NCI-H1417 (cell line): ENCODE measurements at places on chromosomes 2 and 18.

DNA sequence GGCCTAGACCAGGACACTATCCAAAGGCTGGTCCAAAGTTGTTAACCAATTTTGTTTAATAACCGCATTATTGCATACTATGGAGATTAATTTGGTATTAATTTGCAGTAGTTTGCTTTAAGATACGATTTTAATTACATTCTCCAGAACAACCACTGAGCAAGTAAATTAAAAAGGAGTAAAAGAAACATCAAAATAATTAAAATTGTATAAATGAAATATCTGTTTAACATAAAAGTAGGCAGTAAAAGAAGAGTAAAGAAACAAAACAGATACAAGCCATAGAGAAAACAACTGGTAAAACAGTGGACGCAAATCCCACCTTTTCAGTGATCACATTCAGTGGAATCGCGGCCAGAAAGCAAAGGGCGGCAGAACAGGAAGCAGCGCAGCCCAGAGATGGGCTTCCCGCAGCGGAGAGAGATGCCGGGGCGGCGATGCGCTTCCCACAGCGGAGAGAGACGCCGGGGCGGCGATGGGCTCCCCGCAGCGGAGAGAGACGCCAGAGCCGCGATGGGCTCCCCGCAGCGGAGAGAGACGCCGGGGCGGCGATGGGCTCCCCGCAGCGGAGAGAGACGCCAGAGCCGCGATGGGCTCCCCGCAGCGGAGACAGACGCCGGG, 176.8 kb downstream of the RTP5 start:
- no peak for DNase-seq

DNA sequence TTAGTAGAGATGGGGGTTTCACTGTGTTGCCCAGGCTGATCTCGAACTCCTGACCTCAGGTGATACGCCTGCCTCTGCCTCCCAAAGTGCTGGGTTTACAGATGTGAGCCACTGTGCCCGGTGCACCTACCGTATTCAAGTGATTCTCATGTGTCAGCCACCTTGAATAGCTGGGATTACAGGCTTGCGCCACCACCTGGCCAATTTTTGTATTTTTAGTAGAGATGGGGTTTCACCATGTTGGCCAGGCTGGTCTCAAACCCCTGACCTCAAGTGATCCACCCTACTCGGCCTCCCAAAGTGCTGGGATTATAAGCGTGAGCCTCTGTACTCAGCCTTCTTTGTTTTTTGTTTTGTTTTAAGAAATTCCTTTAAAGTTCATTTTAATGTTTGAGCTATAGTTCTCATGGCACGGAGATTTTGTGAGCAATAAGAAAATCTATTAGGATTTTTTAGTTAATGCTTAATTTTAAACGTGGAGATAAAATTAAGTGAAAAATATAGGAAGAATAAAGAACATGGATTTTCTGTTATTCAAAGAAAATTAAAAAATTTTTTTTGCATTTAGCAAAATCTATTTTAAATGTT, 242.6 kb downstream of the PHLPP1 start:
- DNase-seq: peak; percentile 42

GRCh38 chr18:8773980-8774379, 68.6 kb downstream of the MTCL1 start:
- DNase-seq: no peak

- no peak for DNase-seq
Measured at GRCh38 chr18:63454497-63454896, 22.3 kb upstream of the SERPINB5 start.

- no peak for DNase-seq
Measured at GRCh38 chr18:31634331-31634713, 42.6 kb downstream of the TTR start.

- no peak for DNase-seq
Measured at GRCh38 chr18:59488899-59489298, 129.8 kb upstream of the LMAN1 start.

DNA sequence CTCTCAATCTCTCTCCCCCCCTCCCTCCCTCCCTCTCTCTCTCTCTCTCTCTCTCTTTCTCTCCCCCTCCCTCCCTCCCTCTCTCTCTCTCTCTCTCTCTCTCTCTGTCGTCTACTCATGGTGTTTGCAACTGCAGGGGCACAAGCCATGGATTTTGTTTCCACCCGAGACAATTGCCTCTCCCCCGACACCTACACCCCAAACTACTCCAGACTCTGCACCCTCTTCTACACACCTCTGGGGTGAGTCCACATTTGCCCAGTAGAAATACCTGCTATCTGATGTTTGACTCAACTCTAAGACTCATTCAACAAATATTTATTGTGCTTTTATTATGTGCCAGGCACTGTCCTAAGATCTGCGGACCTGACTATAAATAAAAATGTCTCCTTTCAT, 93.7 kb downstream of the TMEM17 start:
- no peak for DNase-seq

DNA sequence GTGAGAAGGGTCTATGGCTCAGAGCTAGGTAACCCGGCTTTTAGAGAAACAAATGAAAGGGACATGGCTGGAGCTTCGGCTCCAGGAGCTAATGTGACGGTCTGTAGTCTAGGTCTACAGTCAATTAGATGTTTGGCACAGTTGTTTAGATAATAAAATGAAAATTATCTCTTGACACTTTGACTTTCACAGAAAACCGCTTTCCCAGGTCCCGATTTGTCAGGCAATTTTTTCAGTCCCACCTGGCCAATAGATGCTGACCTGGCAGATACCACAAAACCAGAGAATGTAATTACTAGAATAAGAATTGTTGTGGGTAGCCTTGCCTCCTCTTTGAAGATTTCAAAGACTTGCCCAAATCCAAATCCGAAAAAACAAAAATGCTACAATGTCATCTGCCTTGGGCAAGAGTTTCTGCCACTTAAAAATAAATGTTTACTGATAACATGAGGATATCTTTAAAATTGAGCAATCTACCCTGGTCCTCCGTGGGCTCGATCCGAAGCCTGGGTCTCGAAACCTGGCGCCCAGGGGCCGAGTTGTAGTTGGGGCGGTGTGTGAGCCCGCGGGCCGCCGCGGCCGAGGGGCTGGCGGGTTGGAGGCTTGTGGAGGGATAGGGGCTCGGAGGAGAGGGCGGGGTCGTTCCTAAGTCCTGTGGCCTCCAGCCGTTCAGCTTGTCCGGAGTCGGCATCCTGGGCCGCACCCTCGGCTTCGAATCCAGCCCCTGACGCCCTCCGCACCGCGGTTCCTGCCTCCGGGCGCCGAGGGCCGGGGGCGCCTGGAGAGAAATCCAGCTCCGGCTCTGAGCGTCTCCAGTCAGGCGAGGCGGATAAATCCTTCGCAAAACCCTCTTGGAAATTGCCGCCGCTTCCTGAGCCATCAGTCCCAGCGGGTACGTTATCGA, 2.3 kb downstream of the EMX1 start:
- DNase-seq: no peak

GRCh38 chr18:80213182-80213581, 34.1 kb downstream of the PARD6G start:
- no peak for DNase-seq

GRCh38 chr2:197626965-197627625, 48.3 kb downstream of the RFTN2 start:
- DNase-seq: no peak

DNA sequence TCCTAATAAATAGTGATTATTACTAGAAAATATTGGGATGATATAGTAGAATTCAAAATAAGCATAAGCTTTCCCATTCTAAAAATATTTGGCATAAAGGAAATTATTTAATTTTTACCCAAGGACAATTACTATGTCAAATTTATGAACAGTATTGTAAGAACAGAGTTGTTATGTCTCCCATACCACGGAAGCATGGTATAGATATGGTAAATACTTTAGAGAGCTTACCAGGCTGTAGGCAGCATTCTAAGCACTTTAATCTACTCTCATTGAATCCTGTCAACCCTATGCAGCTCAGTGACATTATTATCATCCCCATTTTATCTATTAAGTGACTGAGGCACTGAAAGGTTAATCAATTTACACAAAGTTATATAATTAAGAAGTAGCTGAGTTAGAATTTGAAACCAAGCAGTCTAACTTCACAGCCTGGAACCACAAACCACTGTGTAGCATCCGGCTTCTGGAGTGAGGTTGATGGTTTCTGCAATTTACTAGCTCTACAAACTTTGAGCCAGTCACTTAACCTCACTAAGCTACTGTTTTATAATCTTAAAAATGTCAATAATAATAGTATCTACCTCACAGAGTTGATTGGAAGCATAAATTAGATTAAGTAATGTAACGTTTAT, 323.7 kb downstream of the ARHGAP15 start:
- no peak for DNase-seq

DNA sequence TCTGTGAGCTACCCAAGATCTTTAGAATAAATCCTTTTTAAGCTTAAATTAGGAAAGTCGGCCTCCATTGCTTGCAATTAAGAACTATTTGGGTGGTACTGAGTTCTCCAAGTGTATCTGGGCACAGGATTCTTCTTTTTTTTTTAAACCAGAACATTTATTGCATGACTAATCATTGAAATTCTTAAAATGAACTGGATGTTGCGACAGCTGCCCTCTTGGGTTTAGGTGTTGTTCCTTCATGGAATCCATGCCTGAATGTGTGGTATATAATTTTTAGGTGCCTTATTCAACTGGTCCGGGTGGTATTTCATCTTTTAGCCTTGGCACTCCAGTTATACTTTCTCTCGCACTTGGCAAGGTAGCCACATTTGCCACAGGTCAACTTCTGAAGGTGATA, 14.5 kb upstream of the KCNK3 start:
- no peak for DNase-seq

DNA sequence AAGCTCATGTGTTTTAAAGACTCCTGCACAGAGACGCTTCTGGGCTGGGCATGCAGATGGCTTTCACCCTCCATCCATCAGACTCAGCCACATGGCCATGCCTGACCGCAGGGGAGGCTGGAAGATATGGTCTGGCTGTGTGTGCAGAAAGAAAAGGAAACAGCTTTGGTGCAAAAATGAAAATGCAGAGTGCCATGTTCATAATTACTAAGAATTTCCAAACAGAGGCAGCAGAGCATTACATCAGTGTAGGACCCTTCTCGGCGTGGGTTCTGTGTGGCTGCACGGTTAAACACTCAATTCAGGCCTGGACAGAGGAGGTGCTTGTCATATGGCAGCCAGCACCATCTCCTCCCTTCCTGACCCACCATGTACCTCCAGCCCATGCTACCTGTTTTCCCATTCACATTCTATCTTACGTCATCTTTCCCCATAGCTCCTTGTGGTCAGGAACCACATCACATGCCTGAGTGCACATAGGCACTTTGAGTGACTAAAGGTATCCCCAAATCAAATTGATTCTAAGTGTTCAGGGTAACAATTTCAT, 200.3 kb upstream of the ID2 start:
- no peak for DNase-seq

- peak; percentile 87 for DNase-seq
Measured at GRCh38 chr2:53450923-53451322, 316.7 kb upstream of the CHAC2 start.

DNA sequence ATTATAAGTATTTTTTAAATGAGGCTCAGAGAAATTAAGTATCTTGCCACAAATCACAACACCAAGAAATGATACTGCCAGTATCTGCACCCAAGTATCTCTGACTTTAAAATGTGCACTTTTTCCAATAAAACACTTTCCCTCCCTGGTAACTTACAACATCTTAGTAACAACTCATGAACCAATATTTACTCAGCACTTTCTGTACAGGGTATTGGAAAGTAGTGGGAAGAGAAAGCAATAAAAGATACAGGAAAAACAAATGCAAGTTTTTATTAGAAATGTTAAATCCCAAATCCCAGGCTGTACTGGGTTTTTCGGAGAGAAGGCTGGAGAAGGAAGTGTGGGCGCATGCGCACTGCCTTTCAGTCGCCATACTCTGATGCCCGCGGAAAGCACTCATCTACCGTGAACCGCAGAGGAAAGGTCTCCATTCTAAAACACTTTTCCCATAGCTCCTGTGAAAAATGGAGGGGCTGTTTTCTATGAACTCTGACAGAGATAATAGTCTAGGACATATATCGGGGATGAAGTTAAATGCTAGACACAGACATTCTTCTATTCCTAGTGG, 52.1 kb downstream of the L3MBTL4 start:
- no peak for DNase-seq

GRCh38 chr2:25401307-25402026, 59.7 kb upstream of the DNMT3A start:
- DNase-seq: peak; percentile 72

GRCh38 chr2:29444150-29444549, 328.9 kb downstream of the CLIP4 start:
- no peak for DNase-seq

DNA sequence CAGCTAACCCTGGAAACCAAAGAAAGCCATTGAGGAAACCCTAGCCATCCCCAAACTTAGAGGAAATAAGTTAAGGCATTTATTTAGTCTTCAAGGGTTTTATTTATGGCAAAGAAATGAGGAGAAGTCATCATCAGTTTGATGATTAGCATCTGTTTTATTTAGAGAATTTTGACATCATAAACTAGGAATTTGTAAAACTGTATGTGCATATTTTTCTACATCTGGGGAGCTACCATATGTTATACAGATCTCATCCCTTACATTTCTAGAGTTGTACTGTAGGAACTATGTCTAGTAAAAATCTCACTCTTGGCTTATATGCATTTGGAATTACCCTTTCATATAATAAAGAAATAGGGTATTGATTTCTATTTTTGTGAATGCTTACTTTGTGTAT, 48.7 kb downstream of the FMNL2 start:
- DNase-seq: no peak

GRCh38 chr2:178530625-178531142, 50.4 kb downstream of the PLEKHA3 start:
- DNase-seq: no peak

DNA sequence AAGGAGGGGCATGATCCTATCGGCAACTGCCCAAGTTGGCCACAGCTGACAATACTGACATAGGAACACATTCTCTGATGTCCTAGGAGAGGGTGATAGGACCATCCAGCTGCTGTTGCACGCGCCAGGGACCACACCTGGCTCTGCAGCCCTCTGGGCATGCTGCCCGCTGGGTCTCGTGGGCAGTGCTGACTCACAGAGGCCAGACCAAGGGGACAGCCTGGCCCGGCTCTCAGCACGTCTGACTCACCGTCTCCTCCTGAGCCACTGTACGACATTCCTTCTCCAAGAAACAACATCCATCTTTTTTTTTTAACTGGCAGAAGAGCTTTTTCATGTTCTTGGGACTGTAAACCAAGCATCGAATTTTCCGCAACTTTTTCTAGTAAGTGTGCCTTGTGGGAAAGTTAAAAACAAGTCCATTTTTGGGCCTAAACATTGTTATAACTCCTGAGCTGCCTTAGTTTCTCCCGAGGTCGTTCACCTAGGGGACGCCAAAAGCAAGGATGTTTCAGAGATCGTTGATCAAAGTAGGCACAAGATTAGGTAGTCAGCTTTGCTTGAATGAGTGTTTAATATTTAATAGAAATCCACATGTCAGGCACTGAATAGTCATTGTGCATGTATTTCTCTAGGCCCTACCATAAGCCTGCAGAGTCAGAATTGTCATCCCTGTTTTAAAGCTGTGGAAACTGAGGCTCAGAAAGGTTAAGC, 100.3 kb downstream of the TTC32 start:
- DNase-seq: no peak
